ENCODE measurements at places on chromosomes 6 and 20.
A peak's percentile ranks its signal among the peaks of the same experiment; 100 is the strongest.

- DNase-seq = peak; percentile 23
Measured at GRCh38 chr6:143026696-143027449, 33.8 kb upstream of the AIG1 start.

DNA sequence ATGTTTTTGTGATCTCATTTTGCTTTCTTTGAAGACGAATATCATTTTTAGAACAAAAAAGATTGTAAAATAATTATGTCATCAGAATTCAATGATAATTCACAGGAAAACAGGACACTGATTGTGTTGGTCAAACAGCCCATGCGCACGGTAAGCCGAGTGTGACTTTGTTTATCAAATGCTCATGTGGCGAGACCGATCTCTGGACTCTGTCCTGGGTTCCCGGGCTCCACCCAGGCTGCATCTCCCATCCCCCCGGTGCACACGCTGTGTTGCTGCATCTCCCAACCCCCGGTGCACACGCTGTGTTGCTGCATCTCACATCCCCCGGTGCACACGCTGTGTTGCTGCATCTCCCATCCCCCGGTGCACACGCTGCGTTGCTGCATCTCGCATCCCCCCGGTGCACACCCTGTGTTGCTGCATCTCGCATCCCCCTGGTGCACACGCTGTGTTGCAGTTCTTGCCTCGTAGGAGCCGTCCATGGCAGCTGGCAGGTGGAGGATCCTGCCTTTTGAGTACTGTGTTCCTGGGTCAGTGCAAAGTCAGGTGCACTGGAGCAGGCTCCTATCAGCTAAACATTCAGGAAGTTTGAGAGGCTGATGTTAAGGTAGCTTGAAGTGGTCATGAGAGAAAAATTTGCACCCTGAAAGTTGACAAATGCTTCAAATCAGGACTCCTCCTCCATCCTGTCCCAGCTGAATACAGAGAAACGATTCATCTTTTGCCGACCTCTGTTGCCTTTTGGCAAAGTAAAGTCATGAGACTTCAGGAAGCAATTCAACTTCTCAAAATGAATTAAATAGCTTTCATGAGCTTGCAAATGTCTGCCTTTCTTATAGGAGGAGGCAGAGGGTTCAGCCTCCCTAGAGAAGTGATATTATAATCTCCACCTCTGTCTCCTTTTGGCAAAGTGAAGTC is 77.1 kb upstream of the FRMD1 start:
- DNase-seq = no peak

- no peak for DNase-seq
Measured at GRCh38 chr6:111862314-111862713, 10.9 kb downstream of the FYN start.

DNA sequence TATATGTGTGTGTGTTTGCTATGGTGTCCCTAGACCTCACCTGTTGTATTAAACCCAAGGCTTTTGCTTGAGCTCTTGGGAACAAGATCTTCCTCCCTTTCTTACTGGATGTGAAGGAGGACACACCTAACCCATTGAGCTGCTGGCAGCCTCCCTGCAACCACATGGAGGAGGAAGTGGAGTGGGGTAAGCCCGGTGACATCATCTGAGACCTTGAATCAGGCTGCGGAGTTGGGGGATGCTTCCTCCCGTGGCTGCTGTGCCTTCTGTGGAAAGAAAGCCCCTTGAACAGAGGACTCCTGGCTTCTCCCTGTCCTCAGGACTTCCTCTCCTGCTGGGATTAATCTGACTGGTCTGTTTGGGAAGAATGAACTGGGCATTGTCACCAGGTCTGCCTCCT is 3.3 kb downstream of the CST11 start:
- DNase-seq = no peak

DNA sequence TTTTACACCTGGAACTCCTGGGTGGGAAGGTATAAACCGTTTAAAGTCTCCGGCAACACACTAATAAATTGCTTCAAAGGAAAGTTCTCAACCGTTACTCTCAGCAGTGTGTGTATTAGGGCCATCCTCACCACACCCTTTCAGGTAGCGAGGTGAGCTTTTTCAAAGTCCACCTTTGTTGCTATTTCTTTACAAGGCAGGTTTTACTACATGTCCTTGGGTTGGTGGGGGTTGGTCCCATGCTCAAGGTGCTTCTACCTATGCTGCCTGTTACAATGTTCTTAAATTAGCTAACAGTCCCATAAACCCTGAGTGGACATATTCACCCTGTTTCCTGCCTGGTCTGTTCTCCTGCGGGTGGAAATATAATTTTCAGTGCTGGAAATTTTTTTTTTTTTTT is 13.2 kb upstream of the OSER1 start:
- DNase-seq = no peak

GRCh38 chr6:78308025-78308424 is 559.3 kb upstream of the IRAK1BP1 start:
- DNase-seq = no peak

DNA sequence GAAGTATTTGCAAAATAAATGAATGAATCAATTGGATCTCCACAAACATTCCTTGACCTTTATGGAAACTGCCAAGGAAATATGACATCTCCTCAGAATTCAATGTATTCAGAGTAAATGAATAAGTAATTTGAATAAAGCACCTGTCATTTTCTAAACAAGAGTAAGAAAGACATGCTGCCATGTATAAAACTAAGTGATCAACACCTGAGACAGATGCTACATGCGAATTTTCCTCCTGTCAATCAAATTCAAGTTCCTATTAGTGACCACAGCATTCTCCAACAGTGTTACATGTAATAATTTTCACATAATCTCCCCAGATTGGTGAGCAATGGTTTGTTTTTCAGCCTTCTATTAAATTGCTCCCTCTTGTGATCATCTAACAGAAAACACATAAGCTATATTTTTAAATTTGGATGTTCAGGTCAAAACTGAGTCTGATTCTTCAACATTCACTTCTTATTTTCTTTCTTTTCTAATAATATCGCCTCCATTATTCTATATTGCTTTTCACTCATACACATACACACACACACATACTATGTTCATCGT is 163.2 kb upstream of the RNF217 start:
- no peak for DNase-seq

- DNase-seq = no peak
Measured at GRCh38 chr6:77403424-77403823, 59.9 kb downstream of the HTR1B start.

- no peak for DNase-seq
Measured at GRCh38 chr6:79034865-79035264, 43.2 kb downstream of the PHIP start.

GRCh38 chr20:3279761-3280160 is 40.8 kb upstream of the SLC4A11 start:
- DNase-seq = no peak

- DNase-seq = no peak
Measured at GRCh38 chr20:12256806-12257205, 339.1 kb downstream of the BTBD3 start.

- no peak for DNase-seq
Measured at GRCh38 chr20:35368666-35369423, 42.9 kb downstream of the UQCC1 start.

- DNase-seq = peak; percentile 67
Measured at GRCh38 chr20:57633945-57634491, 13.8 kb upstream of the ZBP1 start.

DNA sequence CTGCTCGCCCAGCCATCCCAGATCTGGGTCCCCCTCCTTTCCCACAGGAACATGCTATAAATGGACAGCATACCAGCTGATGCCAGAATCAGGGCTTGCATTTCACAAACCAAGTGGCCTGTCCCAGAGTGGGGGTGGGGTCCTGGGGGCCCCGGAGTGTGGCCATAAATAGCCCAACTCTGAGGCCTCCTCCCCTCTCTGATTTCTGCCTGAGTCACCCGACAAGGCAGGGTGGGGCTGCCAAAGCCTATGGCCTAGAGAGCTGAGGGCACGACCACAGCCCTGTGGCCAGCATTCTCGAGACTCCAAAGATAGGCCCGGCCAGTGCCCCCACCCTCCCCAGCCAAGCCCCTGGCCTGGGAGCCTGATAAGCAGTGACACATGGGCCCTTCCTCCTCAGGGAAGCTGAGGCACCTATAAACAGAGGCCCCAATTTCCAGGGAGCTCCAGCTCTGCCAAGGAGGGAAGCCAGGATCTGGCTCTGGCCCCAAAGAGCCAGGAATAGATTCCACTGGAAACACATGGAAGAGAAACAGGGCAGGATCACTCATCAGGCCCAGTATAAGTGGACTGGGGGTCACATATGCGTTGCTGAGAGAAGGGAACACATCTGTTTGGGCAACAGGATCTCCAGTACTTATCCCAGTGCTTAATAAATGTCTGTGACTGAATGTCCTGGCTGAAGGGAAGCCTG is 20.3 kb downstream of the SNTA1 start:
- DNase-seq = no peak

DNA sequence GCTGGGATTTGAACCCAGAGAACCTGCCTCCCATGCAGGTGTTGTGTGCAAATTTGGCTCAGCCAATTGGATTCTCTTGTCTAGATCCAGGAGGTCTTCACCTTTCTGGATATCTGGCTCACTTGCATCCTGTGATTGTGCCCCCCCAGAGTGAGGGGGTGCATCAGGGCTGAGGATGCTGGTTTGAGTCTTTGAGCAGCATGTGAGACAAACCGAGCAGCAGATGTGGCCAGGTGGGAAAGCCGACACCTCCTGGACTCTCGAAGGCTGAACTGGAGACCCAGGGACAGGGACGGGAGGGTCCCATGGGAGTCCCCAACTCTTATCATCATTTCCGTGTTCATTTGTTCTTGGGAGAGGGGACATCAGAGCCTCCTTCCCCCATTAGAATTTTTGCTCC is 30.6 kb upstream of the SULF2 start:
- no peak for DNase-seq

- DNase-seq = no peak
Measured at GRCh38 chr6:164148788-164149187, 734.3 kb downstream of the QKI start.

Data from central memory CD4-positive, alpha-beta T cell (primary cell).